CD4-positive, alpha-beta T cell treated with Interleukin-17A for 1 hour (primary cell): ENCODE measurements at places on chromosomes 6 and 20.

- DNase-seq, result no peak
Measured at GRCh38 chr20:42974347-42974746, 215.4 kb downstream of the PTPRT start.

- no peak for DNase-seq
Measured at GRCh38 chr20:9103955-9104354, 35.1 kb downstream of the PLCB4 start.

- DNase-seq, result no peak
Measured at GRCh38 chr20:63696628-63697356, at the start of gene TNFRSF6B. TSS of gene TNFRSF6B (plus strand) at chr20:63696652. CDS start at chr20:63696768, 116 bp downstream.

DNA sequence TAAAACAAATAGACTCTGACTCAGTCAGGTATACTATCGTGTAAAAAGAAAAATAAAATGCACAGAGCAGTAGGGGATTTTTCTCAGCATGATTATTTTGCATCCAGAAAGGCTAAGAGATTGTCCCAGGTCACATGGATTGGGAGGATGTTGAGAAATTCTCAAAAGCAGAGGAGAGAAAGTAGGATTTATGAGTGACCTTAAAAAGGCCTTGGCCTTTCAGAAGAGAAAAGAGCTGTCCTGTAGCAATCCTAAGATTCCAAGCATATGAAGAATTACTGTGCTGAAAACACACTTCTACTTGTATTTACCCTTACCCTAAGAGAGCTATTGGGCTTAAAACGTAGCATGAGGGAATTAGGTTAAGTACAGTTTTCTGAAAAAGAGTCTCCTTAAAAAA lies 149.7 kb upstream of the ENPP5 start:
- no peak for DNase-seq

DNA sequence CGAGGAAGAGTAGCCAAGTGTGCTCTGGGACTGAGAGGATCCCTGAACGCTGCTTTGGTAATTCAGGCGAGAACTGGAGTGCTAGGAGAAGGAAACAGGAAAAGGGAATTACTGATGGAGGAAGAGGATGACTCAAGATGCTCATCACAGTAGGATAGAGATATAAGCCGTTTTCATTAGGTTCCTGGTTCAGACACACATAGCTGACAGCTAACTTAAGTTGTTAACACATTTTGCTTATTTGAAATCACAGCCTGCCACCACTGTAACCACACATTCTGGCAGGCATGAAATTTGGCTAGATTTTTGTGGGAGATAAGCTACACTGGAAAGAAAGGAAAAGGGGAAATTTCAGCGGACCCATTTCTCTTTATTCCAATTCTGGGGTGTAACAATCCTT lies 138.2 kb upstream of the SLC22A16 start:
- DNase-seq, result no peak
